ENCODE measurements at places on chromosomes 5 and 9.

GRCh38 chr5:154475591-154476353 is 2.3 kb downstream of the HAND1 start:
- no peak for DNase-seq

GRCh38 chr9:80841888-80842287 is 847.5 kb downstream of the TLE1 start:
- DNase-seq: no peak

GRCh38 chr9:123105490-123105889 is 72.0 kb downstream of the GPR21 start:
- no peak for DNase-seq

DNA sequence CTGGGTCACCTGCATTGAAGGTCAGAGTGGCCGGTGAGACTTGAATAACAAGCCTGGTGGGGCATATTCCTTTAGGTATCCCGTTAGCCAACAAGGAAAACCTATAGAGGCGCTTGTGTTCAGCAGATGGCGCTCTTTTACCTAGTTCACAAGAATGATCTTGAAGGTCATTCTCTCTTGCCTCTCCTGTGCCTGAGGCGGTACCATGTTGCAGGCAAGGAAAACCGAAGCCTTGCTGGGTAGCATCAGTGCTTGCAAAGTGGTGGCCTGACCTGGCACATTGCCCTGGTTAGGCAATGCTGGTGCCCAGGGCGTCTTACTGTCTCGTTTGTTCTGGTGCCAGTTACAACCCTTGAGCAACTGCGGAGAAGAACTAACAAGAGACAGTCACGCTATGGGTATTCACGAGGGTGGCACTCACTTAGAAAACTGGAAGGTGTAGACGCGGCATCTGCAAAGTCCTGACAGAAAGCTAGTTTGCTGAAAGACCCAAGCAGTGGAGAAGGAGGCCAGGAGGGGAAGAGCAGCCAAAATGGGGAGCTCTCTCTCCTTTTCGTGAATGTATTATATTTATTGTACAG is 56.7 kb downstream of the AOPEP start:
- peak; percentile 66 for DNase-seq

DNA sequence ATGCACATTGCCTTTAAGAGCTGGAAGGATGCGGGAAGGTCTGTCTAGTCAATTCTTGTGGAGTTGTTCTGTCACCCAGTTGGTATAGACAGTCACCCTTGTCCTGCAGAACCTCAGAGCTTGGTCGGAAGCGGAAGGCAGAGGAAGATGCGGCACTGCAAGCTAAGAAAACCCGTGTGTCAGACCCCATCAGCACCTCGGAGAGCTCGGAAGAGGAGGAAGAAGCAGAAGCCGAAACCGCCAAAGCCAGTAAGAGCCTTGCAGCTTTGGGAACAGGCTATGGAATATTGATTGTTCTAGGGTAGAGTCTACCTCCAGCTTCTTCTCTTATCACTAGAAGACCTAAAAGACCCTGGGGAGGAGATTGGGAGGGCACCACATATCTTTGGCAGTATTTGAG is 6.5 kb downstream of the TCOF1 start:
- DNase-seq: no peak

- no peak for DNase-seq
These were observed 53.5 kb upstream of the EPB41L4A start for GRCh38 chr5:112472614-112473013.

DNA sequence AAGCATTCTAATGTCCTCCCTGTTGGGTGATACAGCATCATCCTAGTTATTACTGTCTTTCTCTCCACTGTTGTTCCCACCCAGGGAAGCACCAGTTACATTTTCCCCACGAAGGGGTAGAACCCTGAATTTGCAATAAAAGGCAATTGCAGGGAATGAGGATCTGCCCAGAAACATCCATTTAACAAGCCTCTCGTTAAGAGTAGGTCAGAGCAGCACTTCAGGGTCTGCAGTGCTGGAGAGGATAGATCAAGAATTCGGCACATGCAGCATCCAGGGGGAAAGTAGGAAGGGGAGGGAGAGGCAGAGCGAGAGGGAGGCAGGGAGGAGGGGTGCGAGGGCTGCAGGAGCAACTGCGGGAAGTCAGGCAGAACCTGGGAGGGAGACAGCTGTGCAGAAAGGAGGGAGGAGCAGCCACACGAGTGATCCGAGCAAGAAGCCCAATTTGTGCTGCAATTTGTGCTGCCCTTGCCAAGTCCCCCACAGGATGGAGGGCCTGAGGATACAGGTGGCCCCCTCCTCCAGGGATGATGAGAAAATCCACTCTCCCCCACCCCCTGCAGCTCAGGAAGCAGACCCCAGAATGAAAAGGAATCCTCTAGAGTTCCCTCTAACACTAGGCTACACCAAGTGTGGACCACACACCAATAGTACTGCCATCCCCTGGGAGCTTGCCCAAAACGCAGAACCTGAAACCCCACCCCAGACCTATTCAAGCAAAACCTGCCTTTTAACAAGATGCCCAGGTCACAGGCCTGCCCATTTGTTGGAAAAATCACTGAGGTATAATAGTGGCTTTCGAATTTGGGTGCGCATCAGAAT is 62.2 kb downstream of the EPB41L4B start:
- DNase-seq: peak; percentile 64

DNA sequence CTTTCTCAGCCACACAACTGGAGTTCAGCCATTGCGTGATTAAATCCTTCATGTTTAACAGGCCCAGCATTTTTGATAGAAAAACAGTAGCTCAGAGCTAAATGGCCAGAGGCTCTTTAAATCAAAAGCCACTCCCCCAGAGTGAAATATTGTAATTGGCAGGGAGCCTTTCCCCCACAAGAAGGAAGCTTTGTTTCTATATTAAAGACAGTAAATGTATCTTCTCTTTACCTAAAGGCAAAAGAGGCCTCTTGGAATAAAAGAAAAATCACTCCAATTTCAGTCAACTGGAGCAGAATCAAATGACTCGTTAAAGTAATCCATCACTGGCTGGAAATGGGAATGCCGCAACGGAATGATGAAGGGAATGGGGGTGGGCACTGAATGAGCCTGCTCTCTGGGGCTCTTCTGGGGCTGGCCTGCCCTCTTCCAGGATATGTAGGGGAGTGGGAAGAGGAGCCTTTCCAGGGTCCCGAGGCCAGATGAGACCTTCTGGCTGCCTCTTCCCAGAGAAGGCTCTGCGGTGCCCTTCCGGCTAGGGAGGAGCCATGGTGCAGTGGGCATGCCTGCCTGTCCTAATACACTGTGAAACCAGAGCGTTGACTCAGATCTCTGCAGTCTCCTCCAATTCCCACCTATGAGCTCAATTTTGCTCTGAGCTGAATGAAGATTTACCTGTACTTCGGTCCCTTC is 45.2 kb downstream of the ANKDD1B start:
- DNase-seq: no peak

- no peak for DNase-seq
These were observed 8.2 kb downstream of the CAVIN4 start for GRCh38 chr9:100586093-100586492.

Data from NCI-H1694 treated with DMSO at 0.1 percent for 48 hours (cell line).